ENCODE measurements at places on chromosomes 12 and 14.

DNA sequence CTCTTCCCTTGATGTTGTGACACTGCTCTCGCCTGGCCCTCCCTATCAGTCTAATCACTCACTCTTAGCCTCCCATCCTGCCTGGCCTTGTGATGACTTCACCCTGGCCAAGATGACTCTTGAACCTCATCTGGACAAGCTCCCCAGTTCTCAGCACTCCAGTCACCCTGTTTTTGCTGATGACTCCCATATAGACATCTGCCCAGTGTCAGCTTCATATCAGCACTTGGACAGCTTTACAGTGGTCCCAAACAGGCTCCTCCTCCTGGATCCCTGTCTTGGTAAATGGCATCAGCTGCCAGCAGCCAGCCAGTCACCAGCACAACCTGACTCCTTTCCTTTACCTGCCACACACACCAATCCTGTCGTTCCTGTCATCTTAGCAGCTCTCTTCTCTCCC, 104.2 kb downstream of the POLR3B start:
- DNase-seq, result no peak

DNA sequence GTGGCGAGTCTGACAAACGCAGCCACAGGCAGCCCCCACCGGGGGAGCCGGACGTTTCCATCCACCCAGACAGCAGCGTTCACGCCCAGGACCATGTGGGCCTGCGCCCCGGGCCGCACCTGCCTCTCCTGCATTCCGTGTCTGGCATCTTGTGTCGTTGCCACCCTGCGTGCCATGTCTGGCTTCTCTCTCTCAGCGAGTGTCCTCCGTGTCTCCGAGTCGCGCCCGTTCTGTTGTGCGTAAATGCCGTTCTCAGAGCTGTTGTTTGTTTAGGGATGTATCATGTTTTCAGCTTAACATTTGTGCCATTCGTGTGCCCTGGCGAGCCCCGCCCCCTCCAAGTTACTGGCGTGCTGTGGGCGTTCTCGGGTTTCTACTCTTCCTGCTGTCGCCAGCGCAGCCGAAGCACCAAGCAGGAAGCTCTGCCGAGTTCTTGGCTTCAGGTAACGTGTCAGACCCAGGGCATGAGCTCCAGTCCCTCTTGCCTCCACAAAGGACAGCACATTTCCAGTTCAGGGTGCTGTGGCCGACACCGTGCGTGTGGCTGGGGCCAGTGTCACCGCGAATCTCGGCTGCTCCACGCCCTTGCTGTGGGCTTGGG, 34.6 kb downstream of the NOC4L start:
- no peak for DNase-seq

DNA sequence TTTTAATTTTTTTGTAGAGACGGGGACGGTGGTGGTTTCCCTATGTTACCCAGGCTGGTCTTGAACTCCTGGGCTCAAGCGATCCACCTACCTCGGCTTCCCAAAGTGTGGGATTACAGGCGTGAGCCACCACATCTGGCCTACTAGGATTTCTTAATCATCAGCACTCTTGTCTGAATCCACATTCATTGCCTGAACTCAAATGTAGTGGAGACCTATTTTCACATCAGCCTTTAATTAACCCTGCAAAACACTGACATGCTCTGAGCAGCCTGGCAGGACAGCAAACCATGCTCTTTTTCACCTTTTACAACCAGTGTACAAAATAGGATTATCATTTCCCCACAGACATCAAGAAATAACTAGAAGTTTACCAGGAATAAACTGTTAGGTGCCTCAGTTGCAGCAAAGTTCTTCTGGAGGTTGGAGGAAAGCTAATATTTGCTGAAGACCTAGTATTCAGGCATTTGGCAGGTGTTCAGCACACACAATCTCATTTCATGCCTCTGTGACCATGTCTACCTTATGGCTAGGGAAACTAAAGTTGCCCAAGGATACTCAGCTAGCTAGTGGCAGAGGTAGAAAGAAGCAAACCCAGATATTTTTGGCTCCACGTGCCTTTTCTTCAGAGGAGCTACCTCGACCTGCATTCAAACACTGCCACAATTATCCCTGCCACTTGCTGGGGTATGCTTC, 37.7 kb downstream of the CFL2 start:
- no peak for DNase-seq

GRCh38 chr12:31896514-31897039, 62.6 kb upstream of the RESF1 start:
- DNase-seq, result no peak

DNA sequence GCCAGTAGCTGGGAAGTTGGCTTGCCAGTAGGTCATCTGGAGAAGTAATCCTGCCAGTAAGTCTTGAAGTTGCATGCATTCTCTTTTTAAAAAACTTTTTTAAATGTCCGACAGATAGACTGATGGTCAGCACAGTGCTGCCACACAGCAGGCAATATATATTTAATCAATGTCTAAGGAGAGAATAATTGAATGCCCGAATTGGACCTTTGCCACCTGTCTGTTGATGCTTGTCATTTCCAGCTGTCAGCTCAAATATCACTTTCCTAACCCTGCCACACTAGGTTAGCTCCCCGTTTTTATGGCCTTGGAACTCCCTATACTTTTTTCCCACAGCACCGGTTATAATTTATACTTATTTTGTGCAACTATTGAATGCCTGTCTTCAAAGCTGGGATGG, 2.1 kb upstream of the SLC15A4 start:
- DNase-seq, result no peak

GRCh38 chr12:15186597-15186996, 34.6 kb downstream of the RERG start:
- no peak for DNase-seq

- DNase-seq, result no peak
These were observed 187.4 kb upstream of the NTF3 start for GRCh38 chr12:5244513-5244972.

Data from fibroblast of skin of abdomen (primary cell).